Ascending aorta (tissue), 2 donors: ENCODE measurements at places on chromosomes 4 and X.
A peak's percentile ranks its signal among the peaks of the same experiment; 100 is the strongest.

GRCh38 chr4:147430111-147430510 is 50.8 kb upstream of the EDNRA start:
- no peak for DNase-seq
- no peaks in the 10 kb centered on the region for H3K27me3 ChIP-seq
- no peaks in the 10 kb centered on the region for H3K4me1 ChIP-seq
- no peak overlapping the region for H3K27ac ChIP-seq
- no peak overlapping the region for H3K4me3 ChIP-seq

DNA sequence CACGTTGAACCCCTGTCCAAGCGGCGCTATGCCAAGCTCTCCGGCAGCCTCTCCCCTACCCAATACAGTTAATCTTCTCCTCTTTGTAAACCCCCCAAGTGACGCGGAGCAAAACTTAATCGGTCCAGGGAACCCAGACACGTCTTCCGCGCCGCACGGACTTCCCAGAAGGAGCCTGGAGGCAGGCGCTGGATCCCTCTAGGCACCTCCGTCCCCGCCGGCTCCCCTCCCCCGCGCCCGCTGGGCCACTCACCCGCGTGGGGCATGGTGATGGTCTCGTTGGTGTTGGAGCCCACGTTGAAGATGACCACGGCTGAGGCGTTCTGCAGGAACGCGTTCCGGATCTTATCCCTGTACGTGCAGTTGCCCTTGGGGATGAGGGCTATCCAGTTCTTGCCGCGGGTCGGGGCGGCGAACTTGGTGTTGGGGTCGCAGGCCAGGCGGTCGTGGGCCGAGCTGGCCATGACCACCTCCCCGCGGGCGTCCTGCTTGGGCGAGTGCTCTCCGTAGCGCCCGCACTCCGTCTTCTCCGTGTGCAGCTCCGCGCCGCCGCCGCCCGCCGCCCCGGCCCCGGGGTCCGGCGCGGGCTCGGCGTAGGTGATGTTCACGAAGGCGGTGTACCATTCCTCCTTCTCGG is 1.1 kb downstream of the RNF150 start:
- H3K4me1 ChIP-seq = no peaks in the 10 kb centered on the region
- peak overlapping the region; percentile 89 for H3K4me3 ChIP-seq
- H3K27ac ChIP-seq = peak overlapping the region; percentile 75
- no peak for DNase-seq

GRCh38 chrX:69216446-69216845 is 51.2 kb upstream of the PJA1 start:
- H3K4me3 ChIP-seq = no peak overlapping the region
- no peaks in the 10 kb centered on the region for H3K27me3 ChIP-seq
- no peaks in the 10 kb centered on the region for H3K4me1 ChIP-seq
- no peak overlapping the region for H3K27ac ChIP-seq
- DNase-seq = no peak

- no peak overlapping the region for H3K4me3 ChIP-seq
- no peaks in the 10 kb centered on the region for H3K27me3 ChIP-seq
- DNase-seq = no peak
- no peaks in the 10 kb centered on the region for H3K36me3 ChIP-seq
- no peaks in the 10 kb centered on the region for H3K4me1 ChIP-seq
Observed at GRCh38 chrX:153777261-153778090, 3.4 kb upstream of the SRPK3 start.

DNA sequence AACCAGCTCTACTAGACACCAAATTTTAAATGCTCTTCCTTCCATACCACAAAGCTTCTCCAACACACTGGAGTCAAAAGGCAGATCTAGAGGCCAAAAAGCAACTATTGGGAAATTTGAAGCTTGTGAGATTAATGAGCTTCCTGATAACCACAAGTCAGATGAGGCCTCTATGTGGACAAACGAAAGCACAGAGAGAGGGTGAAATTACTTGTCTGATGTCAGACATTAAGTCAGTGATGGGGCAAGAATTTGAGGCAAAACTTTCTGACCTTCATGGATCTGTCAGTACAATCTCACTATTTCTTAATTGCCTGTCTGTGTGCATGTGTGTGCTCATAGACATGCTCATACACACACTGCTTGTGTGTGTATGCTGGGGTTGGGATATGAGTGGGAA is 103.6 kb downstream of the GUCY2F start:
- no peaks in the 10 kb centered on the region for H3K36me3 ChIP-seq
- no peak for DNase-seq
- H3K4me1 ChIP-seq = no peaks in the 10 kb centered on the region
- no peak overlapping the region for H3K4me3 ChIP-seq
- no peaks in the 10 kb centered on the region for H3K27me3 ChIP-seq

DNA sequence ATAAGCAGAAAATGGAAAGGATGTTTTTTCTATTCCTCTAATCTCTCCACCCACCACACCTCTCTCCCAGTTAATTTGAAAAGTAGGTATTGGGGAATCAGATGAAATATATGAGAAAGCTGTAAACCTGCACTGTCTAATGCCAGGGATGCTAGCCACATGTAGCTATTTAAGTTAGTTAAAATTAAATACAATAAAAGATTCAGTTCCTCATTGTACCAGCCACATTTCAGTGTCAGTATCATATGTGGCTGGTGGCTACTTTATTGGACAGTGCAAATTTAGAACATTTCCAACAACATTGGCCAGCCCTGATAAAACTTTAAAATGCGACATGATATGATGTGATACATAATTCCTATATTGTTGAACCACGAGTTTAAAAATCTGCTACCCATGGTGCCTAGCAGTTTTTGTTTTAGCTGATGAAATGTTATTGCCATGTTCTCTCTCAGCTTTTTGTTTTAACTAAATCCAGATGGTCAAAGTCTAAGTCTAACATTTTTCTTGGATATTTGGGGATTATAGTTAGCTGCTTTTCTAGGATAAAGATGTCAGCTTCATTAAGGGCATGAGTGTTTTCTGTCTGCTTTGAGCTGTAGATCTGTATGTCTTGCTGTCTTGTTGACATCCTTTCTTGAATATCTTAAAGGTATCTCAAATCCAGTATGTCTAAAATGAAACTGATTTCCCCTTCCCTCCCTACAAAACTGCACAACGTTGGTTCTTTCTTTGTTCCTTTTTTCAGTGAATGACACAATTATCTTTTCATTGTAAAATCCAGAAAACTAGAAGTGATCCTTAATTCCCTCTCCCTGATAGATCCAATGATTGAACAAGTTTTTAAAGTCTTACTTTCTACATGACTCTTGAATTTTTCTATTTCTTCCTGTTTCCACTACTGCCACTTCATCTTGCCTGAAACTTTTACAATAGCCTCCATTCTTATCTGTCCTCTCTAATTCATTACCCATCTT is 6.2 kb downstream of the ARFIP1 start:
- no peak for DNase-seq
- H3K36me3 ChIP-seq = no peaks in the 10 kb centered on the region
- H3K27ac ChIP-seq = no peak overlapping the region

GRCh38 chr4:47814618-47815295 is 23.1 kb downstream of the CORIN start:
- H3K27ac ChIP-seq = no peak overlapping the region
- no peaks in the 10 kb centered on the region for H3K4me1 ChIP-seq
- no peak for DNase-seq
- H3K36me3 ChIP-seq = no peaks in the 10 kb centered on the region
- H3K4me3 ChIP-seq = no peak overlapping the region
